ENCODE measurements at places on chromosomes 4 and X.

DNA sequence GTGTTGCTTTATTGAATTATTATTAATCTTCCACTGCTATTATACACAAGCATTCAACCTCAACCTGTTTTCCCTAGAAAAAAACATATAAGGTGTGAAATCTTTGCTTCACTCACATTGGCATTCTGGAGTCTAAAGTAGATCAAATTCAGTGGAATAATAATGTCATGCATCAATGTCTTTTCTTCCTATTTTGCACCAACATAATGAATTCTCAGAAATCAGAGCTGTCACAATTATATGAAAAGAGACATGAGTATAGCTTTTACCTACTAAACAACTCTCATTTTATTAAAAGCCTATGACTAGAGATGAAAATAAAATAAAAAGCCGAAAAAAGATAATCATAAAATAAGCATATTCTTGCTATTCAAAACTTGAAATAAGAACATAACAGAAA is 96.3 kb upstream of the QRFPR start:
- DNase-seq = no peak

GRCh38 chr4:182866746-182867145 is 50.4 kb downstream of the DCTD start:
- no peak for DNase-seq

- no peak for DNase-seq
These were observed 118.4 kb downstream of the AFF1 start for GRCh38 chr4:87053176-87053658.

- DNase-seq = no peak
These were observed 833.5 kb upstream of the ADGRL3 start for GRCh38 chr4:60366661-60367060.

DNA sequence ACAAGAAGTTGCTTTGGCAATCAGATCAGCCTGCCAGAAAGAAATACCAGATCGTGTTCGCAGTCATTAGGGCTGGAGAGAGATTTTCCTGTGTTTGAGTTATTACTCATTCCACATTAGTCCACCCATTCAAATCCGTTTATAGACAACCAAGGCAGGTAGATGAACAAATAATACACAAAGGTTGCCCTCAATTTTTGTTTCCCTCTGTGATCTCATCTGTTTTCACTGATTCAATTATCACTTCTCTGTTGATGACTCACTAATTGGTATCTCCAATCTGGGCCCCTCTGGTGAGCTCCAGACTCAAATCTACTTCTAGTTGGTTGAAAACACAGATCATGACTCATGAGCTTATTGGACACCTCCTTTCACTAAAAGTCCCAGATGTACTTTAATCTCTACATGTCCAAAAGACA is 54.5 kb downstream of the CHM start:
- DNase-seq = no peak

- DNase-seq = no peak
These were observed 17.9 kb upstream of the NSUN7 start for GRCh38 chr4:40731792-40732245.

DNA sequence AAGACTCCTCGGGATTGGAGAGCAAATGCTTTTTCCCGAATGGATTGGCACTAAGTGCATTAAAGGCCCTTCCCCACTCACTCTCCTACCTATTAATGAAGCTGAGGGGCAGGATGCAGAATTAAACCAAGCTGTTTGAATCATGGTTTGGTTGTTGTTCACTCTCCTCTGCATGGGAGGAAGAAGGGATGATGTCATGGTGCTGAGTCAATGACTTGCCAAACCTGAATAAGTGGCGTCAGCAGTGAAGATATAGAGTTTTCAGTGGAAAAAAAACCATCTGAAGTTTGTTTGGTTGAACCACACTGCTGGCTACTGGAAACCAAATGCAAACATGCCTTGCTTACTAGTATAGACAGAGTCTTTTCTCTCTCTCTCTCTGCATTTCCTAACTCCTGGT is 19.8 kb upstream of the ZXDA start:
- DNase-seq = no peak

DNA sequence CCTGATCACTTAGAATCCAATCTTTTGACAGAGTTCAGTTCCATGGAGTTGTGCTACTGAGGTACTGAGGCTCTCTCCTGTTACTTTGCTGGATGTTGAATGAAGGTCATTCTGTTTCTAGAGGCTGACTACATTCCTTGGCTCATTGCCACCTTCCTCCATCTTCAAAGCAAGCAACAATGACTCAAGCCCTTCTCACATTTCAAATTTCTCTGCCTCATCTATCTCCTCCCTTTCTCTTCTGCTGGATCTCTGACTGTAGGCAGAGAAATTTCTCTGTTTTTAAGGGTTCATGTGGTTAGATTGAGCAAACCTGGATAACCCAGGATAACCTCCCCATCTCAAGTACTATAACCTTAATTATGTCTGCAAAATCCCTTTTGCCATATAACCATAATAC is 775.4 kb downstream of the STPG2 start:
- DNase-seq = no peak

- DNase-seq = peak; percentile 22
These were observed 53.8 kb downstream of the VSIG4 start for GRCh38 chrX:65985922-65986588.

DNA sequence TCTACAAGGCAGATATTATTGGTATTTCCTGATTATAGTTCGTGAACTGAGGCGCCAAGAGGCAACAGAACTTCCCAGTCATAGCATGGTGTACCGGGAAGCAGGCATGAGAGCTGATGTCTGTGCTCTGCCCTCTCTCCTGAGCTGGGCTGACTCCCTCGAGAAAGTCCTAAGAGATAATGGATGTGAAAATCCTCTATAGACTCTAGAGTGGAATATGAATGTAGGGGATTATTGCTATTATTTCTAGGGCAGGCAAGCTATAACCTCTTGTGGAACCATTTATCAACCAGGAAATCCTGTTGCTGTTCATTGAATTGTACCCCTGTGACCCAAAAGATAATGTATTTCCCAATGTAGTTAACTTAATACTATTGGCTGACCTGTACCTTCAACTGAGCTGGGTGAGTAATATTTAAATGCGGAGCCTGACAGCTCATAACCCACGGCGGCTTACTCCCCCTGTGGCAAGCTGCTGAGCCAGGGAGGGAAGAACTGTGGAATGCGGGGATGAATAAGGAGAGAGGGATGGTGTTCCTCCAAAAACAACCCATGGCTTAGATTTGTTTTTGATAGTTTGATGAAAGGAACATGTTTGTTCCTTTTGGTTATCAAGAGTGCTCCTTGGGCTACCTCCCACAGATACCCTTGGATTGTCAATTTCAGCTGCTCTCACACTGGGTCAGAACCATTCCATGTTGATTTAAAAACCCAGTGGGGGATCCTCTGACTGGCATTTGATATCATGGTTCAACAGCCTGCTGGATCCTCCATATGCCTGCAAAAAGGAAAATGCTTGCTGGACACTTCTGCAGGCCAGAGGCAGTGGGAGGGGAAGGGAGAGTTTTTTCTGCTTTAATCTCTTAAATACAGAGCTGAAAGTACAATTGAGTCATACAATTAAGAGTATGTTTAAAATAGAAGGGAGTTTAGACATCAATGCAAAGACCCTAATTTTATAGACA is 339.0 kb upstream of the BOD1L1 start:
- no peak for DNase-seq

DNA sequence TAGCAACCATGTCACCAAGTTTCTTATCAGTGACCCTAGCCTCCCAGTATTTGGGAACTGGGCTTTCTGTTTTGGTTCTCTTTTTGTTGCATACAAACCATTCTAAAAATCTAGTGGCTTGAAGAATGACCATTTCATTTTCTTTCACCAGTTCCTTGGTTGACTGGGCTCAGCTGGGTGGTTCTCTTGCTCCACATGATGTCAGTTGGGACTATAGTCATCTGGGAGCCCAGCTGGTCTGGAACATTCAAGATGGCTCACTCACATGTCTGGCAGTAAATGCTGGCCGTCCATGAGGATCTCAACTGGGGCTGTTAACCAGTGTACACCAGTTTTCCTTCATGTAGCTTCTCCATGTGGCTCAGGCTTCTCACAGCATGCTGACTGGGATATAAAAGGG is 27.6 kb upstream of the MBTPS2 start:
- no peak for DNase-seq

- no peak for DNase-seq
These were observed 67.4 kb upstream of the QRFPR start for GRCh38 chr4:121448231-121448630.

DNA sequence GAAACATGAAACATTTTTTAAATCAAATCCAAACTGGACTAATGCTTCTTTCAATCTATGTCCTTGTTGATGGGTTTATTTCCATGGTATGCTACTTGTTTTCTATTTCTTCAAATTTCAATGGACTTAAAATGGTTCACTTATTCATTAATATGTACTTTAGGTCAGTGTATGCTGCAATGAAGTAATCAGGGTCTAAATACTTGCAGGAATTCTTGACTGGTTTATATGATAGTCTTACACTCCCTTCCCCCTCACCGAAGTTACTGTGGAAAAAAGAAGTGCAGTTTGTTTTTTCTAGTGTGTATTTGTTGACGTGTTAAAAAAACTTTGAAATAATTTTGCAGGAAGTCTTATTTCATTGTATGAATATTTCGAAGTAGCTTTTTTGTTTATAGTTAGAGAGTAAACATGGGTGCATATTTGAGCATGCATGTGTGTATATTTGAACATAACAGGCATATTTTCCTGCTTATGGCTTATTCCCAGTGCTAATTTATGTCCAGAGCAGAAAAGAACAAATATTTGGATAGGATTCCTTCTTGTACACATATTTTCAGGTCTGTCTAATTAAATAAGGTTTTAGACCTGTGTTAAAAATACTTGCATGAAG is 65.0 kb downstream of the LIMCH1 start:
- no peak for DNase-seq

DNA sequence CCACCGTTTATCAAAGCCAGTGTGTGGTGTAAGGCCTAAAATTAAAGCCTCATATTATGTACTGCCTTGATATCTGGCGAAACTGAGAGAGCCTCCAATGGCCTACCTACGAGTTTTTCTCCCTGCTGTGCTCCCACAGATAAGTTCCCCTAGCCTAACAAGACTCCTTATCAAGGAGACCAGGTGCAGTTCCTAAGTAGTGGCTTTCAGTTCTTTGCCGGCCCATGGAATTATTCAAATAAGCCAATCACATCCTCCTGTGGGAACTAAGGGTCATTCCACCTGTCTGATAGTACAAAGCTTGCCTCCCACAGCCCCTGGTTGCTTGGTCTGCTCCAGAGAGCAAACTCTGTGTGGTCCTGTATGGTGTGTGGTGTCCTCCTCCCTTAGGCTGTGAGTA is 99.8 kb upstream of the TEX13C start:
- no peak for DNase-seq

GRCh38 chr4:153222707-153223426 is 18.6 kb downstream of the TRIM2 start:
- no peak for DNase-seq

GRCh38 chr4:173859091-173859713 is 329.2 kb upstream of the HAND2 start:
- DNase-seq = no peak

- no peak for DNase-seq
These were observed 348.7 kb downstream of the BMPR1B start for GRCh38 chr4:95106408-95106928.

DNA sequence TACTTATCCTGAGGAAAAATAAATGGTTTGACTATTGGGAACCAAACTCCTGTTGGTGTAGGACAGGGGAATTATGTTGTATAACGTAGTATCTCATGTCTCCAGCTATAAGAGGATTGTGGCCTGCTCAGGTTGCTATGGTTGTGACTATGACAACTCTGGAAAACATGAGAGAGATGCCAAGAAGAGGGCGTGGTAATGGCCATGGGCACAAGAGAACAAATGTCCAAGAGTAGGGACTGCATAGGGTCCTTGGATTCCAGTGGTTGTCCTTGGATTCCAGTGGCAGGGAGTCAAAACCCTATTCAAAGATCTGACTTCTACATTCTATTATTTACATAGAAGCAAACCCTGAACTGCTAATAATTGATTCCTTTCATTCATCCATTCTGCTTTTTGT is 6.8 kb upstream of the MOB1B start:
- DNase-seq = no peak

DNA sequence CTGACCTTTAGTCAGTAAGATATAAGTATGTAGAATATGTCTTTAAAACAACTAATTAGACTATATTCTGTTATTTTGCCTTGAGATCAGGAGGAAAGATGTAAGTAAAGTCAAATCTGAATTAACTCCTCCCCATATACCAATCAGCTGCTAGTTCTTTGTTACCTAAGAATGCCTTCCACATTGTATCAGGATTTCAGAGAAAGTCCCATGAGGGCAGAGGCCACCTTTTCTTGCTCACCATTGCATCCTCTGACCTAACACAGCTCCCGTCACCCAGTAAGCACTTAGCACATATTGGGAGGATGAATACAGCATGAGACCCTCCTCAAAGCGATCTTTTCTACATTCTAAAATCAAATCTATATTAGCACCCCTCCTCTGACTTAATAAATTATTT is 87.0 kb downstream of the COL25A1 start:
- DNase-seq = no peak

DNA sequence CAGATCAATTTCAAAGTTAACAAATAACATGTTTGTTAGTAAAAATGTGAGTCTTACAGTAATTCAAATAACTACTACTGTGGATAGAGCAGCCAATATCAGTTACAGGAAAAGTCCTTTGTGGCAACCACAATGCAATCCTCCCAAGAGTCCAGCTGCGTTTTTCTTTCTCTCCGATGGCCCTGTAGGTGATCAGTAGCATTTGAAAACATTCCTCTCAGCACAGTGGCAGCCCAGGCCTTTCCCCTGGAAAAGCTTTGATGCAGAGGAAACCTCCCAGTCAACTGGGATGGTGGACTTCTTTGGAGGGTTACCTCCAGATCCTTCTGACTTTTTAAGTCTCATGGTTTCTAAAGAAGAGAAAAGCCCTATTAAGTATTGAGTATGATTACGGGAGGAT is 18.0 kb upstream of the PDZD4 start:
- no peak for DNase-seq

DNA sequence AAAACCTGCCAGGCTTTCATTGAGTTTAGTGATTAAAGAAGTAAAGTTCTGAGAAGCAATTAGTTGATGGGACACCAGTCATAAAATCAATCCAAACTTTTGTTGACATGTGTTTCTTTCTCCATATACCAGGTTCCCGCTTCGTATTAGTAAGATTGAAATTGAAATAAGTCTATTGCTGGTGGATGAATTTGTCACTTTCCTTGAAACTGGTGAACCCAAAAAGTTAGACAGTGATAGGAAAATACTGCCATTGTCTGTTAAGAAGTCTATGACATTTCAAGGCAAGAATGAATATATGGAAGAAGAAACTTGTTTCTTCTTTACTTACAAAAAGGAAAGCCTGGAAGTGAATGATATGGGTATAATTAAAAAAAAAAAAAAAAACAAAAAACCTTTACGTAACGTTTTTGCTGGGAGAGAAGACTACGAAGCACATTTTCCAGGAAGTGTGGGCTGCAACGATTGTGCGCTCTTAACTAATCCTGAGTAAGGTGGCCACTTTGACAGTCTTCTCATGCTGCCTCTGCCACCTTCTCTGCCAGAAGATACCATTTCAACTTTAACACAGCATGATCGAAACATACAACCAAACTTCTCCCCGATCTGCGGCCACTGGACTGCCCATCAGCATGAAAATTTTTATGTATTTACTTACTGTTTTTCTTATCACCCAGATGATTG is at the start of gene CD40LG:
Gene CD40LG (plus strand): TSS at position 482 of the 684 bp plus-strand sequence. CDS start 91 bp downstream, at position 573.
- DNase-seq = no peak

- DNase-seq = no peak
These were observed 259.1 kb downstream of the SH2D1A start for GRCh38 chrX:124605511-124605910.

- DNase-seq = no peak
These were observed 368.2 kb upstream of the NR3C2 start for GRCh38 chr4:148810461-148810860.

- no peak for DNase-seq
These were observed 94.1 kb upstream of the BMP2K start for GRCh38 chr4:78682070-78682469.

GRCh38 chrX:20116577-20117240 is at the start of gene MAP7D2:
MAP7D2 (minus strand) TSS chrX:20116907; CDS start chrX:20116879, 28 bp downstream.
- DNase-seq = no peak
